ENCODE measurements at places on chromosomes 5 and 9.
A peak's percentile ranks its signal among the peaks of the same experiment; 100 is the strongest.

DNA sequence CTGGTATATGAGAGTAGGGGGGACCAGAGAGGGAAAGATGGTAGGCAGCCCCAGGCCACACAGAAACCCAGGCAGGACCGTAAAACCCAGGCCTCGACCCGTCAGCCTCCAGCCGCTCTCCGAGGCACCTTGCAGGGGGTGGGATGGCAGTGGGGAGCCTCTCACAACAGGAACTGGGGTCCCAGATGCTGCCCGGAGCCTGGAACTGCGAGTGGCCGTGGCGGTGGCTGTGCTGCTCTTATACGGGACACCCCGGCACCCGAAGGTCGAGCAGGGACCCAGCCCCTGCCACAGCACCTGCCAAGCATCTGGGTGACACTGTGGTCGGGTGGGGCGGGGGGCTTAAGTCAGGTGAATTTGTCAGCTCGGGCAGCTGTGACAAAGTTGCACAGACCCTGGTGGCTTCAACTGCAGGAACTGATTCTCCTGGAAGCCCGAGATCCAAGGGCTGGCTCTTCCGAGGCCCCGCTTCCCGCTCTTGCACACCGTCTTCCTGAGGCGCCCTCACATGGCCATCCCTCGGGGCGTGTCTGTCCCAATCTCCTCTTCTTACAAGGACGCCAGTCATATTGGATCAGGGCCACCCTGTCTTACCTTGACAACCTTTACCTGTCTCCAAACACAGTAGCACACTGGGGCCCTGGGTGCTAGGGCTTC is 47.6 kb upstream of the EGFL7 start:
- no peak for DNase-seq

DNA sequence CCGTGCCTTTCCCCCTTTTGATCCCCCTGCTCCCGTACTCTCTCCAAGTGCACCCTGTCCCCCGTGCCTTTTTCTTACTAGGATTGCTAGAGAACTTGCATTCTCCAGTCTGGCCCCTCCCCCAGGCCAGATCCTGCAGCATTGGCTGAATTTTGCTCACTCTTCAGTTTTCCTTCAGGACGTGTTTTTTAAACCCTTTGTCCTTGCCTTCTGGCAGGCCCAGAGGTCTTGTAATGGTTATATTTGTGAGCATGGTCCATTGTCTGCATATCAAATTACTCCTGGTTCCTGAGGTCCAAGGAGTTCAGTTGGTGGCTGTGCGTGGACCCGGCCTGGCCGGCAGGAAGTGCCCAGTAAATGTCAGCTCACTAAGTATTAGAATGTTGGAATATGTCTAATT is 606 bp downstream of the TBC1D13 start:
- DNase-seq, result peak; percentile 32

- peak; percentile 69 for DNase-seq
Measured at GRCh38 chr5:132439521-132440089, 51.0 kb downstream of the IRF1 start.

- DNase-seq, result no peak
Measured at GRCh38 chr5:32960340-32961058, 249.4 kb downstream of the NPR3 start.

DNA sequence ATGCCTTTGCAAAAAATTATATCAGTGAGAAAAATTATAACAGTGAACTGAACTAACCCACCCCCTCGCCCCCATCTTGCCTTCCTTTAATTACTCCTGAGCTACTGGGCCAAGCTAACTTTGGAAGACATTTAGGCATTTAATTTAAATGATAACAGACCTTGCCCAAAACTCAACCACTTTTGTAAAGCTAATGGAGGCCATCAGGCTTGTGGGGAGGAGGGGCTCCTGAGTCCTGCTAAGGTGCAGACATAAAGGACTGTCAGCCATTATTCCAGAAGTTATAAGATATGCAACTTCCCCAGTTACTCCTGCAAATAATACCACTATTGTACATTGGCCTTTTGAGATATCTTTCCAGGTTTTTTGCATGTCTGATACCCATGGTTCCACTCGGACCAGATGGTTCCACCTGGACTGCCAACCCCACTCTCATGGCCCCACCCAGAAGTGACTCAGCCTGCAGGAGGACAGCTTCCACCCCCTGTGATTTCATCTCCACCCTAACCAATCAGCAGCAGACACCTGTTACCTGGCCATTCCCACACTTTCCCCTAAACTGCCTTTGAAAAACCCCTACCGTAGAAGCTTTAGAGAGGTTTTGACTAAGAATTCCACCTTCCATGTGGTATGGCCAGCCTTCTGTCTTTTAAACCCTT is 805.4 kb upstream of the CDH6 start:
- DNase-seq, result no peak

GRCh38 chr9:119304555-119304954 is 64.7 kb downstream of the BRINP1 start:
- no peak for DNase-seq

GRCh38 chr9:123020796-123021195 is 12.7 kb upstream of the GPR21 start:
- no peak for DNase-seq

DNA sequence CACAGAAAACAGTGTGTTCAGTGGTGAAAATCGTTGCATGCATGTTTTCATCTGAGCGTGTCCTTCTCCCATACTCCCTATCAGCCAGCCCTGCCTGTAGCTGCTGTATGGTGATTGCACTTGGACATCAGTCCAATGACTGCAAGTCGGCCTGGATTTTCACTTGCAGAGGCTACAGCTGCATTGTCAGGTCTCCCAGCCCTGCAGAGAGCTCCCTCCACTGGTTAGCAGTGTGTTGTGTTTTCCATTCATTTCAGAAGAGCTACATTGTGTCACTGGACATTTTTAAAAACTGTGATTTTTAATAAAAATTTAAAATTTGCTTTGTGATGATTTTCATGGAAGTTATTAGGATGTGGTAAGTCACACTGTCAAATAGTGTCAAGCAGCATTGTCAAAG is 96.6 kb downstream of the SYK start:
- DNase-seq, result no peak

GRCh38 chr5:115544043-115544435 is 536 bp downstream of the FEM1C start:
- no peak for DNase-seq

GRCh38 chr5:61467766-61468482 is 135.9 kb downstream of the ZSWIM6 start:
- no peak for DNase-seq

- DNase-seq, result no peak
Measured at GRCh38 chr5:177071666-177072385, 14.9 kb upstream of the FGFR4 start.

GRCh38 chr9:126470241-126470993 is 143.3 kb upstream of the LMX1B start:
- DNase-seq, result no peak

- DNase-seq, result no peak
Measured at GRCh38 chr5:73499756-73500155, 1.5 kb downstream of the BTF3 start.

DNA sequence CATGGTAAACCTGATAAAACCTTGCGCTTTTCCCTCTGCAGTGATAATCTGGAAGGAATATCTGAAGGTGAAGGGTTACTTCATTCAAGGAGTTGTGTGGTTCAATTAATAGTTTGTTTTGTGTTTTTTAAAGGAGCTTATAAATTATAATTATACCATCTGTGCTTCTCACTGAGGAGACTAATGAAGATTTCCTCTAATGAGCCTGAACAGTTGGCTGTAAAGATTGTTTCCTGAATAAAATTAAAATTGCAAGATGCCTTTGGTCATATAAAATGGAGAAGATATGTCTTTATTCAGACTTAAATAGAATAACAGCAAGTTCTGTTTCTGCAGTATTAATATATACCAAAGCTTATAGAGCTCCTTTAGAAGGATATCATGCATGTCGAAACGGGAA is 59.9 kb downstream of the GAPVD1 start:
- DNase-seq, result no peak

- DNase-seq, result peak; percentile 9
Measured at GRCh38 chr9:13665418-13666066, 386.1 kb upstream of the MPDZ start.

- DNase-seq, result no peak
Measured at GRCh38 chr9:98164912-98165311, 27.5 kb downstream of the CORO2A start.

DNA sequence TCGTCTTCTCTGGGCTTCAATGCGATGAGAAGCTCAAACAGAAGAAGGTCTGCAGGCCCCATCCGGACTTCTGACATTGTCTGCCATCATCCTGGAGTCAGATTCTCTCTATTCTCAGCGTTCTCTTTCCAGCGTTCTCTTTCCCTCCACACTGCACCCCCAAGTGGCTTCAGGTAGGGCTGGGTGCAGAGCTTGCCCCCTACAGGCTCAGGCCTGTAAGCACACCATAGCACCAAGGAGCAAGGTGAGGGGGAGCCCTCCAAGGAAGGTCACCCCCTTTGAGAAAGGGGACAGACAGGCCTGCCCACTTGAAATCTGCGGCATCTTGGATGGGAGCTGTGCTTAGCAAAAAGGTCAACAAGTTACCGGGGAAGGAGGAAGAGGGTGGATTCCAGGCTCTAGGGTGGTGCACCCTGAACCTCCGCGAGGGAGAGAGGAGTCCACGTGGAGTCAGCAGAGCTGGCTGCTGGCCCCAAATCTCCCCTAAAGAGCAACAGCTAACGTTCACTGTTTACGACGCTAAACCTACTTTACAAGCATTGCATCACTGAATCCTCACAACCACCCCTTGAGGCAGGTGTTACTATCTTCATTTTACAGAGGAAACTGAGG is 27.5 kb downstream of the GPX3 start:
- DNase-seq, result no peak

DNA sequence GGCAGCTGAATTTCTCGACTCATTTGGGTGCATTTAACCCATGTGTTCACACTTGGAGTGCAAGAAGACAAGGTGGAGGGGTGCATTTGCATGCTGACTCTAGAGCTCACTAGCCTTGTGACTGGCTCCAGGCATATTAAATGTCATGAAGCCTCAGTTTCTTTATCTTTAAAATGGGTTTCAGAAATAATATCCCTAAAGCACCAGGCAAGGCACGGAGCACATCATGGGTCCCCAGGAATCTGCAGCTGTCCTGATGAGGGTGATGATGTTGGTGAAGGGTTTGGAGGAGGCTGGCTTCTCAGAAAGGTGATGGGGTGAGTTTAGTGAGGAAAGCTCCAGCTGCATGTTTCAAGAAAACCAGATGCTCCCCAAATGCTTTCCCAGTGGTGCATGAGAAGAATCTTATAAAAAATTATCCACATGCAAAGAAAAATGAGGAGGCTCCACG is 14.8 kb downstream of the STC2 start:
- no peak for DNase-seq

DNA sequence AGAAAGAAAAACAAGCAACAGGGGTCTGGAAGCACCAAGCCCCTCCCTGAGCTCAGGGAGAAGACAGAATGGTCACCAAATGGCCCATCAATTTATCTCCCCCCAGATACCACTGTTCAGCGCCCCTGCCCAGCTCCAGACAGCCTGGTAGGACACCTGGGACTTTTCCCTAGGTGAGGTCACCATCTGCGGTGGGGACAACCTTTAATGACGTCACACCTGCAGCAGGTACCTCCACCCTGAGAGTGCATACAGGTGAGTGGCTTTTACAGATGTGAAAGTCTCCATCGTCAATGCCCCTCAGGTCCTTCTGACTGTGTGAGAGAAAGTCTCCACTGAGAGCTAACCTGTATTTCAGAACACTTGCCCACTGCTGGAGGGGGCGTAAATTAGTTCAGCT is 34.3 kb upstream of the LAMC3 start:
- DNase-seq, result no peak

GRCh38 chr9:121776001-121776738 is 124.7 kb downstream of the DAB2IP start:
- no peak for DNase-seq

- DNase-seq, result no peak
Measured at GRCh38 chr5:111268300-111268699, 44.1 kb downstream of the CAMK4 start.

DNA sequence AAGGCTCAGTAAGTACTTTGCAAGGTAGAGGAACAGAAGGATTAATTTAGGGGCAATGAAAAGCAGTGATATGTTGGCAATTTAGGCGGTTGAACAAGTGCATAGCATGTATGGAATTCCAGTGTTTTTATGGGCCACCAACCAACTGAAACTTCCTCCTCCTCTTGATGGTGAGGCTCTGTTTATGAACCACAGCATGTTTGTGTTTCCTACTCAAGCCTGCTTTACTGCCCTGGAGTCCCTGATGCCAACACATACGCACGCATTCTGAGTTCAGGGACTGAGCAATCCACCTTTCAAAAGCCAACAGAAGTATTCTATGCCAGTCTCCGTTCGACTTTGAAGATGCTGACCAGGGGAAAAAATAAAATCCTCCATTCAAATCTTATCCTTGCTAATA is 417.5 kb downstream of the EFNA5 start:
- no peak for DNase-seq

- no peak for DNase-seq
Measured at GRCh38 chr5:94028001-94028400, 286.6 kb upstream of the POU5F2 start.

- no peak for DNase-seq
Measured at GRCh38 chr5:2892466-2893000, 141.1 kb upstream of the IRX2 start.

DNA sequence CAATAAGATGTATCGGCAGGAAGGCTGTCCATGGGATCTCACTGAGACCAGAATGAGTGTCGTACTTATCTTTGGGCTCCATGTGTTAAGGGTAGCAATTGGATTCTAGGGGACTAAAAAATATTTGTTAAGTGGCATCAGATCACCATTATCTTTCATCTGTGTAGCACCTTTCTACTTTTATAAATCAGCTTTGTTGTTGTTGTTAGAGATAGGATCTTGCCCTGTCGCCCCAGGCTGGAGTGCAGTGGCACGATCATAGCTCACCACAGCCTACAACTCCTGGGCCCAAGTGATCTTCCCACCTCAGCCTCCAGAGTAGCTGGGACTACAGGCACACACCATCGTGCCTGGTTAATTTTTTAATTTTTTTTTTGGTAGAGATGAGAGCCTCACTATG is 220.5 kb downstream of the SMARCA2 start:
- DNase-seq, result no peak

DNA sequence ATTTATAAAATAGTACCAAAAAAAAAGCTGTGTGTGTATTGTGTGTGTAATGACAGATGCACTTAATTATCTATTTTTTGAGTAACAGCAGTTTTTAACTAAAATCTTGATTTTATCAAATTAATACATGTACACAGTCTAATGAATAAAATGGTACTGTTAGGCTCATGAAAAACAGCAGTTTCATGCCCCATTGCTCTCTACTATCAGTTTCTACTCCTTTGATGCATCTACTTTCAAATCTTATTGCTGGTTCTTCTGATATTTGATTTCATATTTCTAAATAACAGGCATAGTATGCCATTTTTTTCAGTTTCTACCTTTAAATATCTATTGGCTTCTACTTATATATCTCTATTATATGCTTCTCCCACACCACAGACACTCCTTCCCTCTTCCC is 117.4 kb downstream of the CCDC171 start:
- no peak for DNase-seq

All from H54 (cell line).